SK-N-MC (cell line): ENCODE measurements at places on chromosomes 3 and 15.

GRCh38 chr15:71111950-71112349, 3.3 kb upstream of the THSD4 start:
- DNase-seq: no peak

DNA sequence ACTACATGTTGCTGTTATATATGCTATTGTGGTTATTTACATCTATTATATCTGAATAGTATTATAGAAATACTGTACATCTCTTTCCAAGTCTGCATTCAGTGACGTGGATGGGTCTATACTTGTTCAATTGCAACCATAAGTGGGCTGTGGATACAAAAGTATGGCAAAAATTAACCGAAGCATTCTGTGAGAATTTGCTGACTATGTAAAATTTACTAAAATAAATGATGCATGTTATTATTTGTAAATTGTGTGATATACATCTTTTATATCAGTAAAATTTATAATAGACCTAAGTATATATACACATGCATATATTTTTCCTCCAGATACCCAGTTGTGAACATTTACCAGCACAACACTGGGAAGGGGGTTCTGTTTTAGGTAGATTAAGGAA, 215.1 kb downstream of the NECTIN3 start:
- no peak for DNase-seq

DNA sequence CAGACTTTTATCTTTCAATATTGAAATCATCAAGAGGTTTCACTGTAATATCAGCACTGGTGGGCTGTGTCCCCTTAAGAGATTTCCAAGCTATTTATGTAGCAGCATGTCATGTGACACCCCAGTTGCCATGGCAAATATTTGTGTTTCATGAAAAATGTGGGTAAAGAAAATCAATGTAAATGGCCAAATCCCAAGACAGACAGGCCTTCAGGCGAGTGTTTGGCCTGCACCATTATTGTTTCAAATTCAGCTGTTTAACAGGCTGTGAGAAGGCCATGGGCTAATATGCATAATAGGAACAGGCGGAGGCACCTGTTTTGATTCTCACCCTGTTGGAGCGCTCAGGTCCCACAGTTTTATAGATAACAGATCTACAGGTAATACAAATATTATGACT, 104.2 kb downstream of the IQCH start:
- DNase-seq: no peak

- no peak for DNase-seq
Measured at GRCh38 chr3:188401244-188401993, 247.5 kb downstream of the LPP start.

- DNase-seq: no peak
Measured at GRCh38 chr3:188664795-188665194, 507.0 kb upstream of the TPRG1 start.

- DNase-seq: no peak
Measured at GRCh38 chr3:188553569-188553968, 399.6 kb downstream of the LPP start.

GRCh38 chr3:11641316-11641682, 2.4 kb downstream of the VGLL4 start:
- no peak for DNase-seq

DNA sequence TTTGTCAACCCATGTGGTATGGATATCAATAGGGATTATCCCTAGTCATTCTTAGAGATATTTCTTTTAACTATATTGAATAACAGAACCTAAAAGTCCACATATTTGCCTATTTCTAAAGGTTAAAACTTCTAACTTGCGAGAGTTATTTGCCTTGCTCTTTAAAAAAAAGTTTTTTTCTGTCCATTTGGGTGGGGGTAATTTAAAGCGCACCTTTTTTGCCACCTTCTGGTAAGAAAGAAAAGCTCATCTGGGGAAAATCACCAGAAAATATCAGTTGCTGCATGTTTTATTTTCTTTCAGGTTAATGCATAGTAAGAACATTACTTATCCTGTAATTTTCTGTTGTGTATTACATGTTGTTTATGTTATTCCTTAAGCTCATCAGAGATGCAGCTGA, 242.0 kb upstream of the GOLGA6L4 start:
- DNase-seq: no peak

GRCh38 chr15:40146037-40146436, 14.8 kb upstream of the BUB1B start:
- no peak for DNase-seq
